PC-9 (cell line): ENCODE measurements at places on chromosomes 12 and 14. TPM values are rescaled to one million over a fixed set of nuclear protein-coding genes. Genes with fewer than 3 reads are reported as not detected.

- no peaks in the 10 kb centered on the region for H3K27me3 ChIP-seq
- no peaks in the 10 kb centered on the region for H3K4me1 ChIP-seq
- no peak overlapping the region for H3K4me3 ChIP-seq
- H3K36me3 ChIP-seq: no peaks in the 10 kb centered on the region
Observed at GRCh38 chr12:113735131-113735530, 231.0 kb downstream of the RBM19 start.

GRCh38 chr14:68395604-68396003, 397.3 kb downstream of the ZFP36L1 start:
- no peak for DNase-seq
- H3K36me3 ChIP-seq: no peaks in the 10 kb centered on the region
- no peak overlapping the region for H3K27ac ChIP-seq

BTBD6 gene
- 9.0 and 12.2 TPM in 2 replicates for total RNA-seq

GRCh38 chr12:114409852-114410600, 4.1 kb upstream of the TBX5 start:
- H3K4me1 ChIP-seq: no peaks in the 10 kb centered on the region
- H3K27me3 ChIP-seq: peaks cover 92% of the 10 kb centered on the region
- no peaks in the 10 kb centered on the region for H3K36me3 ChIP-seq

DNA sequence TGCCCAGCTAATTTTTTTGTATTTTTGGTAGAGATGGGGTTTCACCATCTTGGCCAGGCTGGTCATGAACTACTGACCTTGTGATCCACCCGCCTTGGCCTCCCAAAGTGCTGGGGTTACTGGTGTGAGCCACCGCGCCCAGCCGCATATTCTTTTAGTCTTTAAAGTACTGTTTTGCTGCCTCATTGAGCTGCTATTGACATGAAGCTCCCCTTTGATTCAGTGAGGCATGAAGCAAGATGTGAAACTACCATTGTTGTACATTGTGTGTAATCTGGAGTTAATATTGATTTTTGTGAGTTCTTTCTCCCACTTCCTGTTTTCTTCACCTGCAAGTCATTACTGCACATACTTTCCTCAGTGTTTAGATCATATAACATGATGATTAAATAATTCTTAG, 80.8 kb downstream of the MNAT1 start:
- H3K4me1 ChIP-seq: no peaks in the 10 kb centered on the region
- peaks cover 28% of the 10 kb centered on the region for H3K36me3 ChIP-seq
- no peak for DNase-seq
- H3K27ac ChIP-seq: no peak overlapping the region
- H3K4me3 ChIP-seq: no peak overlapping the region
